Sigmoid colon (tissue), 7 donors: ENCODE measurements at places on chromosomes 1 and 21.

DNA sequence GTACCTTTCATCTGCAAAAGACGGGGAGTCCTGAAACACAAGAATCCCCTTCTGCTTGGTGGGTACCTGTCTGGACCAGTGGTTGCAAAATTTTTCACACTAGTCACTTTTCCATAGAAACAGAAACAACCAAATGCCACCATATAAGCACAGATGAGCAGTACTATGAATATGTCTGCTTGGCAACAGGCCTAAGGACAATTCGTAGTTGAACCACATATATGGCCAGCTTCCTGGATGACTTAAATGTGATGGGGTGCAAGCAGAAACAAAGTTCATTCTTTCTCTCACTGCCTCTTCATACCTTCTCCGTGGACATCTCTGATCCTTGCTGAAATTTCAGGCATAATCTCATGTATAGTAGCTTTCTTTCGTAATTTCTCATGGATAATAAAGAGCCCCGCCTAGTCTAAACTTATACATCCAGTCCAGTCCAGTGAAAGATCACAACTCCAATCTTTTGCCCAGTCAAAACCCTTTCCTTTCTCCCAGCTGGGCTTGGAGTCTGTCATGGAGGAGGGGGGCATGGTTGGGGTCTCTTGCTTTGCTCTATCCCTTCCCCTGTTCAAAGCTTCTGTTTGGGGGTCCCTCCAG is 7.0 kb downstream of the FCAMR start:
- no peak for DNase-seq

- no peak for DNase-seq
Observed at GRCh38 chr1:201062511-201063091, 39.1 kb upstream of the KIF21B start.

- no peak for DNase-seq
Observed at GRCh38 chr21:27190601-27191000, 223.7 kb upstream of the ADAMTS5 start.

- no peak for DNase-seq
Observed at GRCh38 chr1:185880779-185881333, 146.7 kb downstream of the HMCN1 start.

- no peak for DNase-seq
Observed at GRCh38 chr1:64901663-64902062, 64.7 kb downstream of the JAK1 start.

GRCh38 chr1:229436201-229436600 is 2.3 kb upstream of the ACTA1 start:
- no peak for DNase-seq

GRCh38 chr1:94542088-94542870 is 720 bp upstream of the F3 start:
- DNase-seq = peak; percentile 88

GRCh38 chr1:21853131-21853427 is 41.0 kb downstream of the LDLRAD2 start:
- DNase-seq = no peak

DNA sequence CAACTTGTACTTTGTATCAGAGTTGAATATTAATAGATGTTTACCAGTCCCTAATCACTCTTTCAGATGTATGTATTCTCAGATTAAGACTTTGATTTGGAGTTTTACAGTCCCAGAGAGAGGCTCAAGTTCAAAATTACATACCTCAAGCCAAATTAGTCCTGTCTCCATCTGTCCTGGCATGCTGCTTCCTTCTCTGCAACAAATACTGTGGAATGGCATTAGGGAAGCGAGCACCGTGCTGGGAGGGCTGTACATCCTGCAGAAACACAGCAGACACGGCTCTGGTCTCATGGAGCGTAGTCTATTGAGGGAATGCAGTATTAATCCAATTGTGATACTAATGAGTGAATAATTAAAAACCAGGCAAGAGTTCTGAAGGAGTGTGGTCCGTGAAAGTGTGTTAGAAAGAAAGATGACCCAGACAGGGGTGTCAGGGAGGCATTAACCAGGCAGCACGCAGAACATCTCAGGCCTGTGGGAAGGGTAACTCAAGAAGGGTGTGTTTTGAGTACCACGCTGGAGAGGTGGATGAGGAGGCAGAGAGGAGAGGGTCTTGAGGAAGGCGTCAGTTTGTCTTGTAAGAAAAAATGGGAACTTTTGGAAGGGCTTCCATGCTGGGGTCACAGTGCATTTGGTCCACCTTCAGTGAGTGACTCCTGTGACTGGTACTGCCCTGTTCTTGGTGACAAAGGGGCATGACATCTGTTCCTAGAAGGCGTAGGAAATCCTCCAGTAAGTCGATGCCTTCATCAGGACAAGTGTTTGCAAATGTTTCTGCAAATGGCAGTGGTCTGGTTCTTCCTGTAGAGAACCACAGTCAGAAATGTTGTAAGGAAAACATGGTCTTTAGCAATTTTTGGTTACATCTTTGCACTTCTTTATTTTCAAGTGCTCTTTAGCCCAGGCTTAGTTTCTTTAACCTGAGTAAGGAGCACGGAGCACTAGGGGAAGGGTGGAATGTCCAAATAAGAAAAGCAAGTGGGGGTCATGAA is 1.6 kb downstream of the RAB4A start:
- no peak for DNase-seq

DNA sequence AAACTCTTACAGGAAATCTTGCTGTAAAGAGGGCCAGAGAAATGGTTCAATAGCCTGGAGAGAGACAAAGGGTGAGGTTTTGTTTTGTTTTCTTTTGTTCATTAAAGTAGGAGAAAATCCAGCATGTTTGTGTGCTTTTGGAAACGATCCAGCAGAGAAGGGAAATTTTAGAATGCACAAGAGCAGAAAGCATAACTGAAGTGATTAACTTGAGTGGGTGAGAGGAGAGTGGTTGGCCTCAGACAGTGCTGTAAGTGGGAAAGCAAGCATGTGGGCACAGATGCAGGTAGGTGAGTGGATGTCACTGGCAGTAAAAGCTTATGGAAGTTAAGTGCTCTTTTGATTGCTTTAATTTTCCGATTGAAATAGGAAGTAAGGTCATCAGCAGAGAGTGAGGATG is 50.2 kb downstream of the EEIG2 start:
- DNase-seq = no peak

- DNase-seq = no peak
Observed at GRCh38 chr21:33124889-33125288, 54.9 kb downstream of the OLIG1 start.

GRCh38 chr1:35264871-35265270 is 3.6 kb upstream of the ZMYM4 start:
- DNase-seq = no peak

GRCh38 chr1:3402258-3403010 is 52.0 kb upstream of the ARHGEF16 start:
- DNase-seq = no peak

DNA sequence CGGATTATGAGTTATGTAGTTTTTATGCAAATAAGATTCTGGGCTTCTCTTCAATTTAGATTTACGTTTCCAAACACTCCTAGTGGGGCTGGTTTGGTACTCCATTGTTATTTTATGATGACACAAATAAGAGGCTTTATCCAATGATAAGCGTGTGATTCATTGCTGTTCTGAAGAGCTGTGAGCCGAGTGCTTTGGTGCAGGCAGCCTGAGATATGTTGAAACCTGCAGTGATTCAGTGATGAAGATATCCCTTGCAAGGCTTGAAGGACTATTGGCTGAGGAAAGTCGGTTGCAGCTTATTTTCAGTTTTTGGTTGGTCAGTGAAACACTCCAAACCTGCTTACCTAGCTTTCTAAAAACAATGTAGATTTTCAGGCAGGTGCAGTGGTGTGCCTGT is 112.2 kb downstream of the RYR2 start:
- no peak for DNase-seq

DNA sequence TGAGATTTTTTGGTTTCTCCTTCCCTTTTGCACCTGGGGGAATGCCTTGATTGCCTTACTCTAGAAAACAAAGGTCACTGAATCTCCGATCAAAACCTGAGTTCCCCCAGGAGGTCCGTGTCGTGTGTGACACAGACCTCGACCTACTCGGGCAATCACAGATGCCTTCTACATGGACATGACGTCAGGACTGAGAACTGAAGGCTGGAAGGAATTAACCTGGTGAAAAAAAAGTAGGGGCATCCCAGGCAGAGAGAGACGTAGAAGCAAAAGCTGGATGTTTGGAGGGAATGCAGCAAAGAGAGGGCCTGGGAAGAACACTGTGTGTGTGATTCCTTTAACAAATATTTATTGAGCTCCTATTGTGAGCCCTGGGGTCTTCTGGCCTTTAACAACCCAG is 178.0 kb downstream of the PRDM2 start:
- DNase-seq = no peak

DNA sequence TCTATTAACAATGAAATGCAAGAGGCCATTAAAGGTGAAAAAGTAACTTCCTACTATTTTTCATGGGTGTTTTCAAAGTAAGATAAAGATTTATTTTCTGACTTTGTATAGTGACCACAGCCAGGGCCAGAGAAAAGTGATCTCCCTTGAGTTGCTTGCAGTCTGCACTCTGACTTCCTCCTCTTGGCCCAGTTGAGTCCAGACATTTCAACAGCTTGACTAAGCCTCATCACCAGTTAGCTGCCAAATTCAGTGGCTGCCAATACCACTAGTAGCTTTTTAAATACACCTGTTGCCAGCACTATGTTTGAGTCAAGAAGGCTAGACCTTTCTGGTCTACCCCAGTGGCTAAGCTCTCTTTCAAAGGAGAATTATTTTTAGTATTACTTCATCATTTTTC is 3.7 kb upstream of the NEK7 start:
- DNase-seq = no peak

GRCh38 chr1:214331827-214332423 is 51.0 kb downstream of the SMYD2 start:
- DNase-seq = no peak

- no peak for DNase-seq
Observed at GRCh38 chr1:30287976-30288375, 435.4 kb downstream of the MATN1 start.

DNA sequence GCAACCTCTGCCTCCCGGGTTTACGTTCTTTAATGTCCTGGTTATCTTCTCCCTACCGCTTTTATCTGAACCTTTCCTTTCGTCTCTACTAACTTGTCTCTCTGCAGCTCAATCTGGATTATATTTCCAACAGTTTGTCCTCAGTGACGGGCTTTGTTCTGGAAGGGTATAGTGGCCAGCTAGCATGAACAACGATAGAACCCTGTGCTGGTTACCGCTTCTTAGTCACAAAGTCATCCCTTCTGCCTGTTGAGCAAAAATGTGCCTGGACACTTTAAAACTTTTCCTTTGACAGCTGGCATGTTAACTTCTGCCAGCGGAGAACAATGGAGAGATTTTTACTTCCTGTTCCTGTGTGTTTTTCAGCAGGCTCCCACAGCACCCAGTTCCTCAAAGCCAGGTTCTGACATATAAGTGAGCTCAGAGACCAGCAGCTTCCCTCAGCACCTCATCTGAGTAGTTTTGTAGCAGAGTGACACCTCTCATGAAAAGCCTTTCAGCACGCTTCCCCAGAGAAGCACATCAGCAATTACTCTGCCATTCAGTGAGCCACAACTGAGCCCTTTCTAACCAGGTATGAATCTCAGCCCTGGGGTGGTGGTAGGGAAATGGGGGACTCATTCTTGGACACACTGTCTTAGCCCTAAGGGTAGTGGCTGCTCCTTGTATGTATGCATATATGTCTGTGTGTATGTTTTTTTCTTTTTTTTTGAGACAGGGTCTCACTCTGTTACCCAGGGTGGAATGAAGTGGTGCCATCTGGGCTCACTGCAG is 23.6 kb upstream of the CCDC17 start:
- DNase-seq = no peak

- no peak for DNase-seq
Observed at GRCh38 chr21:20997311-20997635, 936 bp upstream of the NCAM2 start.

DNA sequence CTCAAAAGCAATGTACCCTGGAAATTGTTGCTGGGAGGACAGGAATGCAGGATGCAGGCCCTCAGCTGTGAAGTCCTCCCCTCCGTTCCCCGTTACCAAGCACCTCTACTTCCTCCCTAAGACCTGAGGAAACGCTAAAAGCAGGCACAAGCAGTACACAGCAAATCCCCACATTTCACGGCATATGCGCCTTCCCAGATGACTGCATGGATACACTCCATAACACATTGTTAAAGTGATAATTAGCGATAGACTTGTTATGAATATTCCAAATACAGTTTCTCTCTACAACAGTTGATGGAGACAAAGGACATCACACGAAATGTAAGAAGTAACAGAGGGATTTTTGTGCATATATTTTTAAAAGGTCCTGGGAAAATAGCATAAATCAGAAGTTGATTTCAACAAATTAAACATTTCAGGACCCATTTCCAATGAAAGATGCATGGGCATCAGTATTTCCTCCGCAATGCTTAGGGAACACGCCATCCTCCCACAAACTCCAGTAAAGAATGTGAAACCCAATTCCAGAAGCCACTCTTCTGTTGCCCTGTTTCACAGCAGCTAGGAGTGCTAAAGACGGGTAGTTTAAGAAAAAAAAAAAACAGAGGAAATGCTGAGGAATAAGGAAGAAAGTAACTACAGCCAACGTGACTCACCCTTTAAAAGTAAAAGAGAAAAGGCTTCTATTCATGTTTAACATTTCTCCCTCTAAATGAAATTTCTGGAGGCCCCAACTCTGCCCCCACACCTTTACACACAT is 75.5 kb downstream of the HIVEP3 start:
- no peak for DNase-seq

- no peak for DNase-seq
Observed at GRCh38 chr1:65992831-65993271, 200.2 kb downstream of the PDE4B start.

- DNase-seq = no peak
Observed at GRCh38 chr1:150881331-150882070, 5.1 kb upstream of the ARNT start.

GRCh38 chr1:24390924-24391782 is 22.4 kb downstream of the STPG1 start:
- peak; percentile 93 for DNase-seq

DNA sequence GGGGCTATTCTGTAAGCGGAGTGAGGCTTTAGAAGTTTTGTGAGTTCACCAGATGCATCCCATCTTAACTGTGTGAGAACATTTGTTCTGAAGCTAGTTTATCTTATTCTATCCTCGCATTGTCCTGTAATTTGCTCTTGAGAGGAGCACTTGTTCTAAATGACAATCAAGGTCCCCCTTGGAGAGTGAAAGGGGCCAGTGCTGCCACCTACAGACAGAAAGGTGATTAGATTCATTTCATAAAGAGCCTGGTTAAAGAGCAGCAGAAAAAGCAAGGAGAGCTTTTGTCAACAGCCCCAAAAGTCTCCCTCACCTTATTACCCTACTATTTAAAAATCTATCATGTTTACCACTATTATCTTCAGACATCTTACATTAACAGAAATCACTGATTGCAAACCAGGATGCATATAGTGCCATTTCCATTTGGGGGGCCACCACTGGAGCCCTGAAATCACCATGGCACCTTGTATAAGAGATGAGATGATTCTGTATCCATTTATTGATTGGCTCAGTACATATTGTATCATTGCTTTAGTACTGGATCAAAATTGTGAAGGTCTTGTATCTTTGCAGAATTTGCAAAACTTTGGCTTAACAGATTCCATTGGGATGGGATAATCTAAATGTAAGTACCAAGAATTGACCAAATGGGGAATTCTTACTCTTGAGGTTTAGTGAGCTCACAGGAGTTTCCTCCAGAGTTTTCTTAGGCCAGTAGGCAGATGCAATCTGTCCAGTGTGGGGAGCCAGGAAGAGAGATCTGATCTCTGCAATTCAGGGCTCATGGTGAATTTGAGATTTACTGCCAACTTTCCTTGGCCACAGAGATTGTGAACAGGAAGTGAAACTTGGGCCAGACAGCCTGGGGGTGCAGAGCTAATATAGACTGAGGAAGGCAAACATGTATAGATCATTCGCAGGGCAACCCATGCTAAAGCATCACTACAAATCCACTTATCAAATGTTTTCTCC is 64.3 kb upstream of the TRABD2B start:
- DNase-seq = no peak

GRCh38 chr21:17416139-17416538 is 96.7 kb upstream of the CXADR start:
- DNase-seq = no peak

- no peak for DNase-seq
Observed at GRCh38 chr1:166145499-166145898, 21.3 kb downstream of the FAM78B start.
